Eye (tissue), 1 donor: ENCODE measurements at places on chromosomes 1 and 21.

- DNase-seq: no peak
Measured at GRCh38 chr1:5424802-5425703, 567.2 kb downstream of the NPHP4 start.

DNA sequence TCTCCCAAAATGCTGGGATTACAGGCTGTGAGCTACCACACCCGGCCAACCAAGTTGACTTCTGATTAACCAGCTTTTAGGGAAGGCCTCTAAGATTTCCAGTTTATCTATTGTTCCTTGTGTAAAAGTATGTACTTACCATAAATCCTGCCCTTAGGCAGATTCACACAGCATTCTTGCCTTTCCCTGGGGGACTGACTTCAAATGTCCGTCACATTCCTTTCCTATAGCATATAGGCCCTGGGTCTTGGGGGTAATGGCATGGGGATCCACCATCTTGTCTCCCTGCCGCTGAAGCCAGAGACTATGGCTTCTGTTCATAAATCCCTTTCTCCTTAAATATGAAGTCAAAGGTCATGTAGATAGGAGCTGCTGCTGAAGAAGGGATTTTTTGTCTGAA, 872 bp upstream of the PINK1 start:
- no peak for DNase-seq

- peak; percentile 98 for DNase-seq
Measured at GRCh38 chr1:58546520-58547308, at the start of gene OMA1. Gene OMA1, minus strand, starts transcription at chr1:58546726. Its CDS starts 7,432 bp downstream, at chr1:58539294.

- no peak for DNase-seq
Measured at GRCh38 chr1:147751346-147751745, 9.1 kb downstream of the GJA5 start.

DNA sequence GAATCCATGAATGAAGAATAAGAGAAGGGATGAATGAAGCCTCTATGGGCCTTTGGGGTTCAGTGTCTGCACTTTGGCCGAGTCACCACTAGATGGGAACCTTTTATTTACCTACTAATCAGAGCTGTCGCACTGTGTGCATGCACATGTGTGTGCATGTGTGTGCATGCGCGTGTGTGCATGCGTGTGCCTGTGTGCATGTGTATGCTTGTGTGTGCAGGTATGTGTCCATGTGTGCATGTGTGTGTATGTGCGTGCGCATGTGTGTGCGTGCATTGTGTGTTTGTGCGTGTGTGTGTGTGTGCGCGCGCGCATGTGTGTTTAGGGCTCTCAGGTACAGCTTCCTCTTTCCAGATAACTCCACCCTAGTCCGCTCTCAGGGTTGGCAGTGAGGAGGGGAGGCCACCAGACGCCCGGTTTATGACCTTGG, 20.4 kb upstream of the UBXN10 start:
- DNase-seq: no peak

- no peak for DNase-seq
Measured at GRCh38 chr1:54464477-54465146, 58.4 kb upstream of the SSBP3 start.

DNA sequence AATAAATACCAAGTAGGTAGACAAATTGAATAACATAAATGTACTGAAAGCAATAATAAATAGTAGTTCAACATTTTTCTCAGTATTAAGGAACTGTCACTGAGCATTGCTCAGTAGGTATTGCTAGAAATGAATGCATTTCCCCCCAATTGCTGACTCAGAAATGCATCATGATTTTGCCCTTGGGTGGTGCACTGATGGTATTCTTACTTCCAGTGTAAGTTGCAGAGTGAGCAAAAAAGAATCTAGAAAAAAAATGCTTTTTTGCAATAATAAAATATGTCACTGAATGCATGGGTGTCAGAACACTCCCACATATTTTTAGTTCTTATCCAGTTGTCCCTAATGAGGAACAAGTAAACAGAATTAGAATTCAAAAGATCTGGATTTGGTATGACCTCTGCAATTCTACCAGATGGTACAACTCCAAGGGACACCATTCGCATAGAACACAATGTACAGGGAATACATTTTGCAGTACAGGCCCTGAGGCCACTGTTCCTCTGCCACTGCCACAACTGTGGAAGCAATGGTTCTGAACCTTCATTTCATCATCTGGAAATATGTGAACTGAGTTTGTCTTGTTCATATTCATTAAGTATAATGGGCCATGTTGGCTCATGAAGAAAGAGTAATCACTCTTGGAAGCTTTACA, 78.0 kb downstream of the ATP6V1G3 start:
- no peak for DNase-seq

DNA sequence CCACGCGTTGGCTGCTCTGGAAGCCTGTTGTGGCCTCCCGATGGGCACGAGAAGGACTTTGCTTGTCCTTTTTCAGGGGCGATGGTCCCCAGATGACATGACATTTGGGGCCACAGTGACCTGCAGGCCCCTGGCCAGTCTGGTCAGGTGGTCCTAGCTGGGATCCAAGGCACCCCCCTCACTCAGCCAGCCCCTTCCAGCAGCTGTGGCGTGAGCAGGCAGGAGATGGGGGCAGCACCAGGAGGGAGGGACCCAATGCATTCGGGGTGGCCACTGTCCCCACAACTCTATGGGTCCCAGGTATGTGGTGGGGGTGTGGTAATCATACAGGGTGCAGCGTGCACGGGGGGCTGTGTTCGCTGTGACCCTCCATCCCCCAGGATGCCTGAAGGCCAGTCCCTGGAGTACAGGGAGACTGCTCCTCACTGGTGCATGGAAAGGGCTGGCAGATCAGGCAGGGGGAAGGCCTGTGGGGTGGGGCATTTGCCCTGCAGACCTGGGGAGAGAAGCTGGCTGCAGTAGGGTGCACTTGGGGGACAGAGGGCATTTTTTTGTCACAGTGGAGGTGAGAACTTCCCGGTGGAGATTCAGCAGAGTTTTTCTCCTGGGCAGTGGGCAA, 31.7 kb downstream of the WNT3A start:
- DNase-seq: no peak

DNA sequence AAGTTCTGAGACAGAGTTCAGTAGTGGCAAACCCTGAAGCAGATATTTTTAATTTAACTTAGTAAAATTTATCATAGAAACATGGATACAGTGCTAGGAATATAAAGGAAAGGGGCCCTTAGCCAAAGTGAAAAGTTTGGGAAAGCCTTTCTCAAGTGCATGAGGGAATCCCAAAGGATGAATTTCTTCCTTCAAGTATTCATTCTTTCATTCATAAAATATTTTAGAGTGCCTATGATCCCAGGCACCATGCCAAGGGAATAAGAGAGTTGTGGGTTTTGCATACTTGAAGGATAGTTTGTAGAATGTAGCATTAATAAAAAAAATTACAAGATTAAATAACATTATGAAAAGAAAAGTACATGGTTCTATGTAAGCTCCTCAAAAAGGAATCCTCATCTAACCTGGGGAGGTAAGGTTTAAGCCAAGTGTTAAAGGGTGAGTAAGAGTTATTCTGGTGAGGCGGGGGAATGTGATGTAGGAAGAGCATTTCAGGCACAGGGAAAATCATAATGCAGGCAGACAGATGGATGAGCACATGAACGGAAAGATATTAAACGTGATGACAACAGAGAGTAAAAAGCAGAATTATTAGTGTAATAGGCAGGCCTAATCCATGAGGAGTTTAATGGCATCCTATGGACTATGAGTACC, 40.4 kb upstream of the NTNG1 start:
- peak; percentile 2 for DNase-seq

DNA sequence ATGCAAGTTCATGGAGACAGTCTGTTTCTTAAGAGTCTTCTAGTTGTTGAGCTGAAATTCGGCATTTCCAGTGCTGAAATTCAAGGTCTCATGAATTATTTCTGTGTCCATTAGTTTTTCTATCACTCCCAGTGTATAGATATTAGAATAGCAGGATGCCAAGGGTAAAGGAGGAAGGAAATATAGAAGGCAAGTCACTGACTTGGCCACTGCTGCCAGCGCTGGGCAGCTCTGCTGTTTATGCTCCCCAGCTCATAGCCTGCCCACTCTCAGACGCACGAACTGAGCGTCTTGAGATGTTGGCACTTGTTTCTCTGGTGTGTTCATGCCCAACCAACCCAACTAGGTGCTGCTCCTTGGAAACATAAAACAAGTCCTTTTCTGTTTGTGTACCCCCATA, 110.1 kb downstream of the SLC45A1 start:
- DNase-seq: no peak

DNA sequence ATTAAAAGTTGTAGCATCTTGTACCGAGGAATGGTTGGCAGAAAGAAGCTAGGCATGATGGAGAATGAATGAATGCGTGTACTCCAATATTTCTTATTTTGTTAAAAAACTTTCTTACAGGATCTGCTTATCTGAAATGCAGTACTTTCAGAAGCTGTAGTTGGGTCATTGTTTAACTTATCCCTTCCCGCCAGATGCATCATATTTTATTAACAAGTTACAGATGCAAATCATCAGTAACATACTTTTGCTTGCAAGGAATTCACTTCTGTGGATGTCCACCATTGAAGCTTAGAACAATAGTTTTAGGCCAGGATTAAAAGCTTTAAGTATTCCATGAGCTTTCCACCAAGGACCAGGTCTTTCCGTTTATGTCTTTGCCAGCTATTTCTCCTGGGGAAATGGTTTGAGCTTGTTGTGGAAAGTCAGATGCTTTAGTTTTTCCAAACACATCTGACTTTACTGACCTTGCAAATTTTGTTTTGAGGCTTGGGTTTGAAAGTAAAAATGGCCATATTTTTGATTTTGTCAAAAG, 65.4 kb downstream of the PATJ start:
- peak; percentile 48 for DNase-seq

DNA sequence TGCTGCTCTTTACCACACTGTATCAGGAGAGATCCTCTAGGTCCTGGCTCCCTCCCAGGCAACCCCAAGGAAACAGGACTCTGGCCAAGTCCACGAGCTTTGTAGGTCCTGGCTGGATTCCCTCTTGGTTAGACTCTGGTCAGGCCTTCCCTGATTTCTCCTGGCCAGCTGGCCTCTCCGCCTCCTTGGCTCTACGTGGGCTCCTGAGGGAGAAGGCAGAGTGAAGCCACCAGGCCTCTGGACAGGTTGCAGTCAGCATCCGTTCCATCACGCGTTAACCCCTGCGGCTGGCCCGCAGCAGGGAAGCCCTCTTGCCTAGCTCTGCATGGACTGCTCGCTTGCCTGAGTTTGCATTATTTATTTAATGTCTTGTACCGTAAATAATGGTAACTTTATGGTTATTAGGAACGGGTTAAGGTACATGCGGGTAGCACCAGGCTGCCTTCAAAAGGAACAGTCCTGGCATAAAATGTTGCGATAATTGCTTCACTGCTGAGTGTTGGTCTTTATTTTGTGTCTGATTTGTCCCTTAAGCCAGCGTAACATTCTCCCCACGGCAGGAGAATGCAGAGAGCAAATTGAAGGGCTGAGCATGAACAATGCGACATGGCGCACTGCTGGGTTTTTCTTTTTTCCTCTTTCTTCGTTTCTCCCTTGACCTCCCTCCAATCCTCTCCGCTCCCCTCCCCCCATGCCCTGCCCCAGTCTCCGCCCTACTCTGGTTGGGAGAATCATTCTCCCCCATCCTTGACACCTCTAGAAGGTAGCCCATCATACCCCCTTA, 100.3 kb downstream of the RNF220 start:
- peak; percentile 74 for DNase-seq

GRCh38 chr1:112722601-112723510, 7.7 kb upstream of the PPM1J start:
- DNase-seq: peak; percentile 67

DNA sequence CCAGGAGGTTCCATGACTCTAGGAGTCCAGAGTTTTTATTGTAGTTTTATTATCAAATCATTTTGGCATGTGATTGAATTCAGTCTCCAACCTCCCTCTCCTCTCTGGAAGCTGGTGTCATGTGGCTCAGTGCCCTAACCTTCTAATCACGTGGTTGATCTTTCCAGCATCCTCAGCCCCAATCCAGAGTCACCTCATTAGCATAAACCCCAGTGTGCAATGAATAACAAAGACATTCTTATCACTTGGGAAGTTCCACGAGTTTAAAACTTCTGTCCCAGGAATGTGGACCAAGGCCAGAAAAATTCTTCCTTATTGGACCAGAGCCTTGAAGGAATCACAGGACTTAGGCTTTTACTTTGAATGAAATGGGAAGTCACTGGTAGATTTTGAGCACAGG, 52.2 kb downstream of the KIRREL1 start:
- peak; percentile 49 for DNase-seq

DNA sequence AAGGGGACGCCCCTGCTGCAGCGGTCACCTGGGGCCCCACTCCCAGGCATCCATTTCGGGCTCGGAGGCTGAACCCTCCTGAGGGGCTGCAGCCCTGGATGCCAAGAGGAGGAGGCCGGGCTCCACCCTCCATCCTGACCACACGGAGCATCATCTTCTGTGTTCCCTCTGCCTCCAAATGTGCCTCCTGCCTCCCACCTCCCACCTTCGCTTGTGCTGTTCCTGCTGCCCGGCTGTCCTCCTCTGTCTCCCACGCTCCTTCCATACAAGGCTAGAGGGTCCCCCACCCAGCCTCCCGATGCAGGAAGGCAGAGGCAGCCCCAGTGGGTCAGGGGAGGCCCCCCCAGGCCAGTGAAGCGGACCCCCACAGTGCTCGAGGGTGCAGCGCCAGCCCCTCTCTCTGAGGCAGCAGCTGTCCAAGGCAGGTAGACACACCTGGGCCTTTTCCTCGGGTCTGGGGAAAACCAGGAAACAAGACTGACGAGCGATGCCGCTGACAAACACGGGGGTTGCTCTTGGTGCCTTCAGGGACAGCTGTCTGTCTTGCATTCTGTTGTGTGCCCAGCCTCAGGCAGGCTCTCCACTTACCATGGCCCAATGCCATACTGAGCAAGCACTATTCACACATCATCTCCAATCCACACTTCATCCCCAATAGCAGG, 16.8 kb upstream of the PLEKHG5 start:
- DNase-seq: no peak

- DNase-seq: no peak
Measured at GRCh38 chr1:24416666-24417391, 1.2 kb downstream of the NIPAL3 start.
